ENCODE measurements at places on chromosomes 7 and 10.

DNA sequence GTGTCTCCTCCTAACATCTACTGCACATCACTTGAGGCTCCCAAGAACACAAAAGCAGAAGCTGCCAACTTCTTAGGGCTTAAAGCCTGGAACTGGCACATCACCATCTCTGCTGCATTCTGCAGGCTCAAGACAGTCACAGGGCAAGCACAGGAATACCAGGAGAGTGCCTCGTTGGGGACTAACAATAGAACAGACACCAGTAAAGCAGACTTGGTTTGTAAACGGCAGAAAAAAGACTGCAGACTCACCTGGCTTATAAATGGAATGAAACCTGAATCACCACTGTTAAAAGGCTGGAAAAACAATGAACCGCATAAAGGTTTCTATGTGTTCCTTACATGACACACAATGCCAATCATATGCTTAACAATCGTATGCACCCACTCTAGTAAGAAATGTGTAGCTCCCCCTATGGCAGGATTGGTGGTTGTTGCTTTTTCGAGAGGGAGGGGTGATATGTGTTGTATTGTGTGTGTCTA, 12.8 kb downstream of the RHEB start:
- DNase-seq: peak; percentile 55

GRCh38 chr10:98074315-98074911, 44.0 kb upstream of the CRTAC1 start:
- no peak for DNase-seq

DNA sequence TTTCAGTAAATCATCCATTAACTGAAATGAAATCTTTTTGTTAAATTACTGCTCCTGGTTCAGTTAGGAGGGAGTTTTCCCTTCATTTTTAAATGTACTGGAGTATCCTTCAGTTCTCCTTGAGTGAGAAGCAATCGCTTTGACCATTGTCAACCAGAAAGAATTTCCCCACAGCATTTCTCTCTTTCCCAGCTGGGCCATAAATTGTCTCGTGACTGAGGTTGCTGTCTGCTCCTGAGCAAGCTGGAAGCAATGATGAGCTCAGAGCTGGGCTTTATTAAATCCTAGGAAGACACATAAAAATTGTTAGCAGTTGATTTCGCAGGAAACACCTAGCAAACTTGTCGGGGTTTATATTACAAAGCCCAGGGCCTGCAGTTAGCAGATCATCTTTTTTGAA, 102.0 kb upstream of the INSYN2A start:
- DNase-seq: peak; percentile 32

DNA sequence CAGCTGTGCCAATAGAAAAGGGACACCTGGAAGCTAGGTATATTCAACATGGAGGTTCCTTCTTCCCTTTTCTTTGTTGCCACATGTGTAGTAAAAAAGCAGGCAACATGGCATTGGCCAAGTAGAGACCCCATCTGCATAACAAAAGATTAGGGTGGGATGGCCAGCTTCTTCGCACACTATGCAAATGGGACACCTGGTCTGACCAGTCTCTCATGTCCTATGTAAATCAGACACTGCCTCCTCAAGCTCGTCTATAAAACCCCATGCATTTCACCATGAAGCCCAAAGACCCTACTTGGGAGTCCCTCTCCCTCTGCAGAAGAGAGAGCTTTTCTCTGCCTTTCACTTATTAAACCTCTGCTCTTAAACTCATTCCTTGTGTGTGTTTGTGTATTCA, 53.9 kb downstream of the MYL10 start:
- DNase-seq: no peak

- no peak for DNase-seq
Observed at GRCh38 chr7:95974108-95974507, 201.8 kb downstream of the DYNC1I1 start.

DNA sequence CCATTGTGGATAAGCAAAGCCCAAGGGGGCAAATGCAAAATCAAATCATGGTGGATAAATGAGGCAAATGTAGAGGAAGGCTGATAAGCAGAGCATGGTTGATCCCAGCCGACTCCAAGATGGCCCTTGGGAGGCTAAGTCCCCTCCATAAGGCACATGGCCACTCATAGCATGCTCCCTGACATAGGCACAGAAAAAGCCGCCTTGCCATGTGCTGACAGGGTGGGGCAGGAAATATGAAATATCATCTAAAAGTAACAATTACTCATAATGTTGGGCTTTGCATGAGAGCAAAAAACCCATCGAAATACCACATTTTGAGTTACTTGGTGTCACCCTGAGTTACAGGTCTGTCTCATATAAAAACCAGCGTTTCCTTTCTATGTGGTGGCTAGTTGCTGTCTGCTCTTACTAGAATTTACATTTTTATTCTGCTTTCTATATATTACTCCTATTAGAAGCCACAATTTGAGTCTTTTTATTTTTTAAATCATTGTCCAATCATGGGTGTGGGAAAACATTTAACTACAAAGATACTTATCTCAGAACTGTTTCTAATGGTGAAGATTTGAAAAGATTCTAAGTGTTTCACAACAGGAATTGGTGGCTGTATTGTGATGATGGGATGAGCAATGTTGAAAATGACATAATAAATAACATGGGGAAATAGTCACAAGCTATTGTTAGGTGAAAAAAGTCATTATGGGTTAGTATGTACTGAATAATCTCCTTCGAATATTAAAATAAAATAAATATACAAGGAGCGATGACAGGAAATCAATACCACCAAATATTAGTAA, 102.7 kb downstream of the CUBN start:
- DNase-seq: no peak

- DNase-seq: no peak
Observed at GRCh38 chr10:128614802-128615553, 488.8 kb upstream of the MKI67 start.

DNA sequence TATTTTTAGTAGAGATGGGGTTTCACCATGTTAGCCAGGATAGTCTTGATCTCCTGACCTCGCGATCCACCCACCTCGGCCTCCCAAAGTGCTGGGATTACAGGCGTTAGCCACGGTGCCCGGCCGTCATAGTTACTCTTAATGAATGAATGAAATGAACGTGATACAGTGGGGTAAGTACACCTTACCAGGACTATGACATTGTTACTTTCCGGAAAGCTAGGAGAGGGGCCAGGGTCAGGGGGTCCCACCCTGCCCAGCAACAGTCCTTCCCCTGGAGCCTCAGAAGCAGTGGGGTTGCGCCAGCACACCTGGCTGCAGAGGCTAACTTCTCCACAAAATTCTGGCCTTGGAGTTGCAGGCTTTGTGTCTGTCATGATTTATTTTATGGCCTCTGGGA, 21.4 kb downstream of the VSTM4 start:
- no peak for DNase-seq

- DNase-seq: no peak
Observed at GRCh38 chr10:22466763-22467334, 121.6 kb downstream of the SPAG6 start.

DNA sequence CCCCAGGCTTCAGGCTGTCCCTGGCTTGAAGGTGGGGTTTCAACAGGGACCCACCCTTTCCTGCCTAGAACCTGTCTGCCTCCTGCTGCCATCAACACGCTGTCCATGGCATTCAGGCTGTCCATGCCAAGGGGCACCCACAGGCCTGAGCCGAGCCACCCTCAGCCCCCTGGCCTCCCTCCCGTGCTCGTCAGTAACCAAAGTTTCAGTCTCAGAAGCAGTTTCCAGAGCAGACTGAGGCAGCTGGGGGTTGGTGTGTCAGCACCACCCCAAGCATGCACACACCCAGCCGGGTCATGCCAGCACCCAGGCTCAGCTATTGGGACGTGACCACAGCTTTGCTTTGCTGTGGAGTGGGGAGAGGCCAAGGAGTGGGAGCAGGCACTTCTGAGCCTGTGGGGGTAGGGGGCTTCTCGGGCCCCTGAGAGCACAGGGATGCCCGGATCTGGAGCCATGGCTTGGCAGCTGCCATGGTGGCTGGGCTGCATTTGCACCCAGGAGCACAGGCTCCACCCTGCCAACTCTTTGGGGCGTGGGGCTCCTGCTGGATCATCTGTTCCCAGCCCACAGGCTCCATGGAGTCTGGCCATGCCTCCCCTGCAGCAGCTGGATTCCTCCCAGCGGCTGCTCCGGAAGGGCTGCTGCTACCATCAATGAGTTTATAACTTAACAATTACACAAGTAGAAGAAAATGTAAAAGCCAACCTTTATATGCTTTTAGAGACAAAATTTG, 314.5 kb upstream of the SEMA3C start:
- no peak for DNase-seq

DNA sequence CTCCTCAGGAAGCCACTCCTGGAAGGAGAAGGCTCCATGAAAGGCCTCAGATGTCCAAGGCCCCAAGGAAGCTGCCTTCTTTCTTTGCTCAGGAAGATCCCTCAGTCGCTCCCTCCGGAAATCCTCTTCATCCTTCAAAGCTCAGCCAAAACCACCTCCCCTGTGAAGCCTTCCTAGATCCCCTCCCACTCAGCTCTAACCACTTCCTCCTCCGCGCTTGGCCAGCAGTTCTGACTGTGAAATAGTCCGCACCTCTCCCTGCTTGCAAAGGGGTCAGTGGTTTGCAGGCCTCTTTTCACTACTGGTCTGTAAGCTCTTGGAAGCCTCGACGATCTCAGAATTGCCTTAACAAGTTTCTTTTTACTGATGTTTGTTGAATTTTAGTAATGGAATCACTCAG, 23.9 kb downstream of the PYROXD2 start:
- no peak for DNase-seq

DNA sequence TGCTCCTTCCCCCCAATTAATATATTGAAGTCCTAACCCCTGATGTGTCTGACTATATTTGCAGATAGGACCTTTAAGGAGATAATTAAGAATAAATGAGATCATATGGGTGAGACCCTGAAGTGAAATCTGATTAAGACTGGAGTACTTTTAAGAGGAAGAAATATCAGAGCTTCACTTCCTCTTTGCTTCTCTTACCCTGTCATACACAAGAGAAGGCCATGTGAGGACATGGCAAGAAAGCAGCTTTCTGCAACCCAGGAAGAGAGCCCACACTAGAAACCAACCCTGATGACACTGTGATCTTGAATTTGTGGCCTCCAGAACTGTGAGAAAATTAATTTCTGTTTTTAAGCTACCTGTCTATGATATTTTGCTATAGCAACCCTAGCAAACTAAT, 44.2 kb downstream of the JMJD1C start:
- no peak for DNase-seq

DNA sequence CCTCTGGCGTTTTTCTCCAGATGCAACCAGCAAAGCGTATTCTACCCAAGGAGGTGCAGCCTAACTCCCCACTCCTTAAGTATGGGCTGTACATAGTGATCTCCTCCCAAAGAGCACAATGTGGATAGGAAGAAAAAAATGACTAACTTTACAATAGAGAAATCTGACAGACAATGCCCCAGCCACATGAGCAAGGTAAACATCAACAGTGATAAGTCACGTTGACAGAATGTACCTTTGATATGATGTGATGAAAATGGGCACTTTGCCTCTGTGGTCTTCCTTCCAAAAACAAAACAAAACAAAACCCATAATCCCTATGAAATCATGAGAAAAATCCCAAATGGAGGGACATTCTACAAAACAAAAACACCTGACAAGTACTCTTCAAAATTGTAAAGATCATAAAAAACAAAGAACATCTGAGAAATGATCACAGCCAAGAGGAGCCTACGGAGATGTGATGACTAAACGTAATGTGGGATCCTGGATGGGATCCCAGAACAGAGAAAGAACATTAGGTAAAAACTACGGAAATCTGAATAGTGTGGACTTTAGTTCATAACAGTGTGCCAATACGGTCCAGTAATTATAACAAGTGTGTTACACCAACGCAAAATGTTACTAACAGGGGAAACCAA, 50.6 kb downstream of the ABLIM1 start:
- no peak for DNase-seq

- no peak for DNase-seq
Observed at GRCh38 chr10:63806330-63806729, 285.1 kb downstream of the REEP3 start.

DNA sequence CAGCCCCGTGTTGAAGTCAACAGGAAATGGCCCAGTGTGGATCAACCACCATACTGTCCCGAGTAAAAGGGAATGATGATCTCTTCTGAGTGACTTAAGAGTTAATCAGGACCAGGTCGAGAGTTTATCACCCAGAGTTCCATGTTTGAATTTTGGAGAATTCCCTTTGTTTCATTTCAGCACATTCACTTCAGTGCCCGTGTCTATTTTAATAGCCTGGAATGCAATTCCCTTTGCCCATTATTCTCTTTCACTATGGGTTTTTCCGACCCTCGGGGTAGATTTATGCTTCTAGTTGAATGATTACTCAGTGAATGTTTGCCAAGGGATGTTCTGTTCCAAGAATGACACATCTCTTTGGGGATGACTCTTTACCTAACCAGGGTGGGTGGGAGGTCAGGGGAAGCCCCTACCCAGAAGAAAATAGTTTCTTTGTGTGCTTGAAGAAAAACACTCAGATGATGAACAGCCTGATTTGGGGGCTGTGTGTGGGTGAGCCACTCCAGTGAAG, 594.9 kb downstream of the INHBA start:
- DNase-seq: no peak

DNA sequence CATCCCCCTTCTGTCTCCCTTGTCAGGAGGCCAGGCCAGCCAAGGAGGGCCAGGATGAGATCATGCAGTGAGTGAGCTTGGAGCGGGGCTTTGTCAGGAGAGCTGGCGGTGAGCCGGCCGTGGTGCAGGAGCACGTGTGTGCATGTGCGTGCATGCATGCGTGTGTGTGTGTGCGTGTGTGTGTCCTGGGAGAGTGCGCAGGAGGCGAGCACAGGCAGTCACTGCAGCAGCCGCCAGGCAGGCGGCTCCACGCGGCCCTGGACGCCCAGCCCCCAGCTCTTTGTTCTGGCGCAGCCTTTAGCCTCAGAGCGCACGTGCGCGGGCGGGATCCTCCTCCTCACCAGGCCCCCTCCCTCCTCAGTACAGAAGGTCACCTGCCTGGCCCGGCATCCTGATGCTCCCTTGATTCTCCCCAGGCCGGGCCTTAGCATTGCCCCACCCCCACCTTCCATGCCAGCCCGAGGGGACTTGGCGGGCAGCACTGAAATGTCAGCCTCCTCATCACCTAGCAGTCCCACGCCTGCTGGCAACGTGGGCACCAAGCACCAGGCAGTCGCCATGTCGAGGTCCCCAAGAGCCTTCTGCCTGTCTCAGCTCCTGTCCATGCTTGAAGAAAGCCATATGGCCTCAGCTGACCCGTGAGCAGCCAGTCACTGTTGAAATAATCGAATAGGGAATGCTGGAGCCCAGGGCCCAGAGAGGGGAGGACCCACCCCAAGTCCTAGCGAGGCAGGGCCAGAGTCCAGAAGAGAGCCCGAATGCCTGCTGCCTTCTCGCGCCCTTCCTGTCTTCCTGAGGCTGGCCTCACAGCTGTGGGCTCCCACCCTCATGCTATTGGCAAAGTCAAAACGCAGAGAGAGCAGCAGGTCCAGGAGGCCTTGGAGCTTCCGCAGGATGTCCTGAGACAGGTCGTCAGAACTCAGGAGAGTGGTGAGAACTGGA, 125.9 kb upstream of the PPIF start:
- DNase-seq: no peak

DNA sequence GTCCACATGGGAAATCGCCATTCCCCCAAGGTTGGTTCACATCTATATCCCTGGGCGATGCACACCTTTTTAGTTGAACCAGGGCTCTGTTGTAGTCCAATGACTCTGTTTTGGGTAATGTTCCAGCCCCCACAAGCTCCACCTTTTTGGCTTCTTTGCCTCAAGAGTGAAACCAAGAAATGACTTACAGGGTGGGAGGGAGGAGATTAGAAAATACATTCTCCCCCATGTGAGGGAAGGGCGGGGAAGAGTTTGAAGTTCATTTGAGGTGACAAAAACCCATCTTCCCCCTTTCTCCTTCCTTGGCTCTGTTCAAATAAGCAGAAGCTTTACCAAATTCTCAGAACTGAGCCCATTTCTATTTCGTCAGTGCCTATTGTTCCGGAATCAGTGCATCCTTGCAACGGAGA, 82.8 kb downstream of the GATA3 start:
- no peak for DNase-seq

All from SK-MEL-5 (cell line).